ENCODE measurements at places on chromosomes 7 and 10.

GRCh38 chr7:129136887-129137642 lies 7.4 kb upstream of the TSPAN33 start:
- DNase-seq = no peak

GRCh38 chr10:48231699-48232315 lies 42.7 kb downstream of the FRMPD2 start:
- DNase-seq = no peak

DNA sequence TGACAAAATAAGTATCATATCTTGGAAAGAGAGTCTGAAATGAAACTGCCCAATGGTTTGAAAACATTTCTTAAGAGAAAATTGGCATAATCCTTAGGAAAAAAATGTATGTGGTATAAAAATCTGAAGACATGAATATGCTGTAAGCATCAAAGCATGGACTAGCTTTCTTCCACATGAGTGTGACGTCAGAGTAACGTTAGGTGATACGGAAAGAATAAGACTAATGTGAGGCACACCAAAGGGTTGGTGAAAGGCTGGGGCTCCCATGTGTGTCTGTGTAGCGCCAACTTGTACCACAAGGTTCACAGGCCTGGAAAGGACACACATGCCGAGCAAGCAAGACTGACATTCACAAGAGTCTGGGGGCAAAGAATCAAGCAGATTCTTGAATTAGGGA lies 238.1 kb upstream of the GLI3 start:
- no peak for DNase-seq

DNA sequence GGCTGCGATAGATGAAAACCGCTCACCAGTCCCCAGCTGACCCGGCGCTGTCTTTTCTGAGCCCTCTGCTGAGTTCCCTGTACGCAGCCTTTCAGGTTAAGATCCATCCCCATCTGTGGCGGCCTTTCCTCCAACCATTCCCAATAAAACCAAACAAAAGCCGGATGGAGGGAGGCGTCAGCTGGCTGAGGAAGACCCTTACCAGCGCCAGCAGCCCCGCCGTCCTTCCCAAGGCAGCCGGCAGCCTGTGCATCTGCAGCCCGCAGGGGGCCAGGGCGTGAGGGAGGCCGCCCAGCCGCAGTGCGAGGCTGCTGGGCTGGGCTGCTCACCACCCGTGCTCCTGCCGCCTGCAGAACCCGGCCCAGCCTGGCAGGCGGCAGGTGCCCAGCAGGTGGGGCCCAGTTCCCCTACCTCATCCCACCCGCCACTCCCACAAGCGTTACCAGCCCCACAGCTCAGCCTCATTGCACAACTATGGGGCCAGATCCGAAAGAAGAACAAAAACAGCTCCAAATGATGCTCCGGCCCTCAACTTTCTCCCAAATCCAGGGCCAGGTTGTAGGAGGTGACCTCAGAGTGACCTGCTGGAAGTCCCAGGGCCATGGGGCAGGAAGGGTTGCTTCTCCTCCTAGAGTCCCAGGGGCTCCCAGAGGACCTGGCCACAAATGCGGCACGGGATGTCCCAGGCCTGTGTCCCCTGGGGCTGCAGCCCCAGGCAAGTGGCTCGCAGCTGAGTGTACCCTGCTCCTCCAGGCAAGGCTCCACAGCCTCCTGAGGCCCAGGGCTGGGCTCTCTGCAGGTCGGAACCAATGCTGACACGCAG lies 23.8 kb downstream of the PAPOLB start:
- DNase-seq = no peak

DNA sequence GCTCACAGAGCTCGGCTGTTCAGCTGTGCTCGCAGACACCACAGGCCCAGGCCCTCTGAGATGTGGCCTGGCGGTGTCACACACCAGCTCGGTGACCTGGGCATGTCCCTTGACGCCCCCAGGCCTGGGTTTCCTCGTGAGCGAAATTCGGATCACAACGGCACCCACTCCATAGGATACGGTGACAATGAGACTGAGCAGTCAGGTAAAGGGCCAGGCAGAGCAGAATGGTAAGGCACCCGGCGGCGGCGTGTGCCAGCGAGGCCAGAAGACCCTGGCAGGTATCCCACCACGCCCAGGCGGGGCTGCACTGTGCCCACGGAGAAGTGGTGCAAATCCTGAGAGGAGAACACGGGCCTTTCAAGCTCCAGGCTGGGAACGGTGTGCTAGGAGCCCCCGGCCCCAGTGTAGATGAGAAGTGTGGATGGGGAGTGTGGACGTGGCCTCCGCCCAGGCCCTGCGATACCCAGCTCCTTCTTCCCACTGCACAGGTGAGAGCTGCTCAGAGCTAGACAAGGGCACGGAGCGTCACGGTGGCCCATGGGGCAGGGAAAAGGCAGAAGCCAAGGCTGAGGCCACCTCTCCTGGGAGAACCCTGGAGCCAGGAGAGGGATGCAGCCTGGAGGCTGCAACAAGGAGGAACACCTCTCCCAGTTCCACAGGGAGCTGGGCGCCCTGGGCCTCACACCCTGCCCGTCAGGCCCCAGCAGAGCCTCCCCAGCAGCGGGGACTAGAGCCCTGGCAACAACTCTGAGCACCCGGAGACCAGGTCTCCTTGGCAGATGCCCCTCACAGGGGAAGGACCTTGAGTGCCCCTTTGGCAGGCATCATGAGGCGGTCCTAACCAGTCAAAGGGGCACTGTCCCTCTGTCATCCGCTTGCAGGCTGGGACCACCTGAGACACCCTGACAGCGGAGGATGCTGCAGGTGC lies 219.1 kb downstream of the MAD1L1 start:
- no peak for DNase-seq

GRCh38 chr7:92340016-92340415 lies 94.2 kb downstream of the ANKIB1 start:
- DNase-seq = no peak

DNA sequence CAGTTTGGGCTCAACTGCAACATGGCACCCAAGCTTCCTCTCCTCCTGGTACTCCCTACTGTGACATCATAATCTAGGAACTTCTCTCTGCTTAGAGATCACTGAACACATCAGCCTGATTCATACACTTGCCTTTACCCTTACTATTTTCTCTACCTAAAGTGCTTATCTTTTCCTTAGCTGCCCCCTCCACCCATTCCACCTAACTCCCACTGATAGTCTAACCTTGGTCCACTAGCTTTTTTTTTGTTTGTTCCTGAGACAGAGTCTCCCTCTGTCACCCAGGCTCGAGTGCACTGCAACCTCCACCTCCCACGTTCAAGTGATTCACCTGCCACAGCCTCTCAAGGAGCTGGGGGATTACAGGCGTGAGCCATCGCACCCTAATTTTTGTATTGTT lies 15.9 kb downstream of the CUL2 start:
- DNase-seq = no peak

- DNase-seq = no peak
Observed at GRCh38 chr10:130440494-130440893, 304.3 kb downstream of the GLRX3 start.

GRCh38 chr10:62456611-62457101 lies 82.5 kb downstream of the ZNF365 start:
- no peak for DNase-seq

DNA sequence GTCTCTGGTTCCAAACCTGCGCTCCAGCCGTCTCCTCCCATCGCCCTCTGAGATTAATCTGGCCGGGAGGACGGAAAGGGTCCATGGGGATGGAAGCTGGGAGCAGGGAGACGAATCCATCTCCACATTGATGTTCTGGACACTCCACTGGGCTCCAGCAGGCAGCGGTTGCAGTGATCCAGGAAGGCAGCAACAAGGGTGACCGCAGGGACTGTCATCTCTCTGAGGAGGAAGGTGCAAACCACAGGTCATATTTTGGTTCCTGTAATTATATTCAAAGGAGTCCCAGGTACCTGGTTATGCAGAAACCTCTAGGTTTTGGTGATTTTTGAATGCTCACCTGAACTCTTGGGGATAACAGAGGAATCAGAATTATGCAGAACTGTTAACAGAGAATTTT lies 54.8 kb downstream of the EVX1 start:
- no peak for DNase-seq

DNA sequence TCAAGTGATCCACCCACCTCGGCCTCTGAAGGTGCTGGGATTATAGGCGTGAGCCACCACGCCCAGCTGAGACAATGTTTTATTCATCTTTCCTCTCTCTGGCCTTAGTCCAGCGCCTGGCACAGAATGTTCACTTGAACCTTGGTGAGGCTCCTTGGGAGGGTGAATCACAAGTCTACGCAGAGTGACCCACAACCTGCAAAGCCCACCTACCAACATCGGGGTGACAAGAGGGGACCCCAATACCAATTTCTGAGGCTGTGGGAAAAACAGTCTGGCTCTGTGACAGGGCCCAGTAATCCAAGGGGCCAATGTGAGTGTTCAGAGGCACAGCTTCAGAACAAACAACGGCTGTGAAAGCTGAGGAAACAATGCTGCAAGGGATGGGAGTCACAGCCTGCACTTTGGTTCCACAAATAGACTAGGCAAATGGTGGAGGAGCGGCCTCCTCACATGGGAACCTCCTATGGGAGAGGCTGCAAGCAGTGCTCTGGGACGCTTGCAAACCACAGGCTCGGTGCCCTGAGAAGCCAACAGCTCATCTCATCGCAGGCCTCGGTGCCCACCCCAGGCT lies 5.6 kb upstream of the MALSU1 start:
- DNase-seq = no peak

DNA sequence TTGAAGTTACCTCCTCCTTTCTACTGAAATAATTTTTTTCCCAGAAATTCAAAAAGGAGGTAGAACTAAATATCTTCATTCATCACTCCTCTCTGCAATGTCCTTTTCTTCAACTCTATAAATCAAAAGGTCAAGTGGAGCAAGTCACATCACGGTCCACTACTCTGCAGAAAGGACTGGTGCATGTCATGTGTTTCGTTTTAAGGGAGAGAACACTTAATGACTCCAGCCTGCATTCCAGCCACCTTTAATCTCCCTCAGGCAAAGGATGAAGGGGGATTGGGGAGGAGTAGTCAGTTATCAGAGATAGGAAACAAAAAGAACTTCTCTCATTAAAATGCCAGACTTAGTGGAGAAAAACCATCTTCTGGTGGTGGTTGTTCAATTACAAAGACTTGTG lies 78.9 kb downstream of the ANK3 start:
- no peak for DNase-seq

DNA sequence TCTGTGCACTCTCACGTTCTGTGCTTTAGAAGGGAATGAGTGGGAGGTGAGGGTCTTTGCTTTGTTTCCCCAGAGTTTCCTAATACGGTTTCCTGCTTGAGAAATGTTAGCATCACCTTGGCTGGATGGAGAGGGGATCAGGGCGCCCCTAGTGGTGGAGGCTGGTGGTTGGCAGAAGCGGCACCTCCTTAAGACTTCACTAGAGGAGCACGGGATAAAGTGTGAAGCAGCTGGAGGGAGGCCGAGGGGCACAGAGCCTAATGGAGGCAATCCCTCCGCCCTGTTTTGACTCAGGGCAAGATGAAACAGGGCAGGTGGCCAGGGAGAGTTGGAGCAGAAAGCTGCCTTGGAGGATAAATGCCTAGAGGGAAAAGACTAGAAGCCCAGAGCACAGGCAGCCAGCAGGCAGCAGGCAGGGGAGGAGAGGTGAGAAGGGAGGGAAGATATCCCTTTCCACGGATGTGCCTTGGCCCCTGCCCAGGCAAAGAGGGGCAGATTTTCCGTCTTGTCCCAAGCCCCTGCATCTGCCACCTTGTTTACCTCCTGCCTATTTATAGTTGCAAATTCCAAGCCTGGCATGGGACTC lies 56.0 kb upstream of the BTRC start:
- no peak for DNase-seq

GRCh38 chr7:4738711-4739527 lies 36.5 kb upstream of the AP5Z1 start:
- no peak for DNase-seq

- DNase-seq = no peak
Observed at GRCh38 chr7:2060701-2061100, 172.0 kb downstream of the MAD1L1 start.

GRCh38 chr7:25854059-25854458 lies 297.9 kb upstream of the NFE2L3 start:
- no peak for DNase-seq

DNA sequence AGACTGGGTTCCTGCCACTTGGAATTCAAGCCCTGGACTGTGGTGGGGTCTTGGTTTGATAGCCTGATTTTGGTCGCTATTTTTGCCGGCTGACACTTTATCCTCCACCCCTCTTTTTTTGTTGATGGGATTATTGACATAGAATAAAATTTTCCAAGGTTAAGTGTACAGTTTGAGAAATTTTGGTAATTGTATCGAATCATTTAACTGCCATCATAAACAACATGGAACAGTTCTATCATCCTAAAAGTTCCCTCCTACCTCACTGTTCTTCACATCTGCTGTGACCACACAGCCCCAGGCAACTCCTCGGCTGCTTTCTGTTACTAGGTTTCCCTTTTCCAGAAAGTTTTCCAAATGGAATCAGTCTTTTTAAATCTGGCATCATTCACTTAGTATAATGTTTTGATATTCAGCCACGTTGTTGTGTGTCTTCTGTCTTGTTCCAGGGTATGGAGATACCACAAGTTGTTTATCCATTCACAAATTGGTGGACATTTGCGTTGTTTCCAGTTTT lies 50.6 kb upstream of the STEAP1B start:
- no peak for DNase-seq

DNA sequence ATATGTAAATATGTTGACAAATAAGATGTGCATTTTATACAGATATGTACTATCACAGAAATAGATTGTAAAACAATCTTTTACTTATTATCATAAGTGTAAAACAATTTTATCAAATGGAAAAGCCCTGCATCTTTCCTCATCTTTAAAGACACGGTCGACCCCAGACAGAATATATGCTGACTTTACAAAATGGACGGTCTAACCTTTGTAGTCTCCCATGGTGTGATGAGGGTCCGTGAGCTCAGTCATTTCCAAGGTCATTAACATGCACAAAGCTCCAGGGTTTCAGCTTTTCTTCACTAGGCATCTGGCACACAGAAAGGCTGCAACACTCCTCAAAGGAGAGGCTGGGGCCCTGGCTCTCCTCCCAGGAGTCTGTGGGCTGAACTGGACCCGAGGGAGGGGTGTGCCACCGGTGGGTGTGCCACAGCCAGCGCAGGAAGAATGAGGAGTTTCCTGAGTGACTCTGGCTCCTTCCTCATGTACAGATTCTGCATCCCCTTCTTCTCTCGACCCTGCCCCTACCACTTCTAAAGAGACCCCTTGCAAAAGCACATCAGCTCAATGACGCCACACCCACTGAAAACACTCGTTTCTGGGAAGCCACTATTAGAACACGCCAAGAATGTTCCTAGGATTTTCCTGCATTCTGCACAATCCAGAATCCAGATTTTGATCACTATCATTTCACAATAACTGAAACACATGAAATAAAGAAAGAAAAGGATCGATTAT lies 26.2 kb upstream of the ABLIM1 start:
- no peak for DNase-seq

- DNase-seq = no peak
Observed at GRCh38 chr10:101506829-101507661, 81.0 kb downstream of the POLL start.

GRCh38 chr7:142927085-142927745 lies 6.3 kb downstream of the TRPV5 start:
- no peak for DNase-seq

GRCh38 chr7:43803865-43804264 lies 45.4 kb downstream of the BLVRA start:
- no peak for DNase-seq

DNA sequence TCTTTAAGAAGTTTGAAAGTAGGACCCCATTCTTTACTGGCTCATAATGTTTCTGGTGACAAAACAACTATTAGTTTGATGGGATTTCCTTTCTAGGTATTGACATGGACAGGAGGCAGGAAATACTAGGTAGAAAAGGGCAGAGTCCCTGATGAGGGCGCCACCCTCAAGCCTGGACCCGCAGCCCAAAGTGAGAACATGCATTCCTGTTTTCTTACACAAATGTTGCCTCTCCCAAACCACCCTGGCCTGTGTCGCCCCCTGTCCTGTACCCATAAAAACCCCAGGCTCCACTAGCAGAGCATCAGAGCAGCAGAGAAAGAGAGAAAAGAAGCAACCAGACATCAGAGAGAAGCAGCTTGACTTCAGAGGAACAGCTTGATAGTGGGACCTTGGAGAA lies 1055.2 kb upstream of the POT1 start:
- no peak for DNase-seq
